ENCODE measurements at places on chromosomes 13 and 19.
A peak's percentile ranks its signal among the peaks of the same experiment; 100 is the strongest.

DNA sequence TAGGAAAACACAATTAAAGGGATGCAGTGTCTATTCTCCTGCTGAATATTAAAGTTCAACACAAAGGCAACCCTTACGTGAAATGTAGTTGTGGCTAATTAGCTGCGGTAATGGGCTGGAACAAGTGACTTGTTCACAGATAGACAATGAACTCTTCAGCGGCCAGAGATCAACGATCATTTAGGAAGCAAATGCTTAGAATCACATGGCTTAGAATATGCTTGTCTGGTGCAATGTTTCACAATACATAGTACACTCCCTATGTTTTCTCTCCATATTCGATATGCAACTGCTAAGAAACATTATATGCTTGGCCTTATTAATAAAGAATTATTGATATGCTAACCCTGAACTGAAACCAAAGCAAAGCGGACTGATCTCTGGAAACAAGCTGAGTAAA is 25.7 kb upstream of the MTUS2 start:
- DNase-seq, result no peak

GRCh38 chr19:7549429-7550148 is 14.1 kb downstream of the PNPLA6 start:
- no peak for DNase-seq

GRCh38 chr19:29380581-29380980 is 145.2 kb upstream of the VSTM2B start:
- DNase-seq, result no peak

- DNase-seq, result peak; percentile 80
These were observed 65.2 kb downstream of the TEX26 start for GRCh38 chr13:30997697-30998096.

- DNase-seq, result no peak
These were observed 229.7 kb downstream of the KCNRG start for GRCh38 chr13:50244713-50245574.

DNA sequence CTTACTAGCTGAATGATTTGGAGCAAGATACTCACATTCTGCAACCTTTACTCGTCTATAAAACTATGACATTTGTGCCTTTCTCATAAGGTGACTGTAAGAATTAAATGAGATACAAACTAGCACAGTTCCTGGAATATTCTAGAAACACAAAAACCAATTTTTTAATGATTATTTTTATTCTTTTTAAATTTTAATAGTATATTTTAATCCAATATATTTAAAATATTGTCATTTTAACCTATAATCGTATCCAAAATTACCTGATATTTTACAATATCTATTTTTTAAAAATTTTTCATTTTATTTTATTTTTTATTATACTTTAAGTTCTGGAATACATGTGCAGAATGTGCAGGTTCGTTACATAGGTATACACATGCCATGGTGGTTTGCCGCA is 238.1 kb downstream of the OLFM4 start:
- no peak for DNase-seq

DNA sequence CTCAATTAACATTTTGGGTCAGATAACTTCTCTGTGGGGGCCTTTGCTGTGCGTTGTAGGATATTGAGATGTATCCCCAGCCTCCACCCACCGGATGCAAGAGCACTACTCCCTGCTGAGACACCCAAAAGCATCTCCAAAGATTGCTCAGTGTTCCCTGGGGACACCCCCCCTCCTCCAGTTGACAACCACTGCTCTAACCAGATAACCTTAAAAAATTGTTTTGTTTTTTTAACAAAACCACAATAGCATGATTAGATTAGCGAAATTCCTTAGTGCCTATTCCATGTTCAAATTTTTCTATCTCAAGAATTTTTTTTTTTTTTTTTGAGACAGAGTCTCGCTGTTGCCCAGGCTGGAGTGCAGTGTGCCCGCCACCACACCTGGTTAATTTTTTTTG is 2.6 kb upstream of the EPN1 start:
- DNase-seq, result no peak

DNA sequence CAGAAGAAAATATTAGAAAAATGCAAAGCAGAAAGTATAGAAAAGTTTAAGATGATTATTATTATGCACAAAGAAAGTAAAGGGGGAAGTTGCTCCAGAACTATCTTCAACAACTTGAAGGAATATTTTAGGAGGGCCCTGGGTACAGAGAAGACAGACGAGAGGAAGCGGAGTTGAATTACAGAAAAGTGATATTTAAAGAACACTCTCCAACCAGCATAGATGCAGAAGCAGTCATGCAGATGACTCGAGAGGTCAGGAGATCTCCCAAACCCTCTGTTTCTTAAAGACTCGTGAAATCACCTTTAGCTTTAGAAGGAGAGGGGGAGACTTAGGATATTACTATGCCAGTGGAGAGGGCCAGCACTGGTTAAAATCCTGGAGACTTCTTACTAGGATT is 8.5 kb upstream of the SHISA2 start:
- no peak for DNase-seq

GRCh38 chr13:97798171-97798821 is 155.2 kb upstream of the IPO5 start:
- DNase-seq, result no peak

- DNase-seq, result no peak
These were observed 1568.4 kb downstream of the SLITRK5 start for GRCh38 chr13:89239361-89240127.

GRCh38 chr19:9797871-9798270 is 21.0 kb downstream of the FBXL12 start:
- DNase-seq, result no peak

DNA sequence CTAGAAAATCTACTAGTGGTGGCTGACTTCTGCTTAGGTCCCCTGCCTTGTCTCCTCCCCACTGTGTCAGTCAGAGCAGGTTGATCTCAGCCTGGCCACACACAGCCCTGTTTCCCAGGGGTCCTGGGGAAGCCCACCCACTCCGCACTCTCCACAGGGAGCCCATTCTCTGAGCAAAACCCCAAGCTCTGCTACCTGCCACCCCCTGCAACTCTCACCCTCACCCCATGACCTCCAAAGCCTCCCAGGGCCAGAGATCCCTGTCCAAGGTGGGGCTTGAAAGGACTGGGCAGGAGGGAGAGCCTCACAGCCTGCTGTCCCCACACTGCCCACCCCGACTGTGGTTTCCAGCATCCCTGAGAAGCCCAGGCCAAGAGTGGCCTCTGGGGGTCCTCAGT is 58.8 kb upstream of the ZNF536 start:
- DNase-seq, result no peak

DNA sequence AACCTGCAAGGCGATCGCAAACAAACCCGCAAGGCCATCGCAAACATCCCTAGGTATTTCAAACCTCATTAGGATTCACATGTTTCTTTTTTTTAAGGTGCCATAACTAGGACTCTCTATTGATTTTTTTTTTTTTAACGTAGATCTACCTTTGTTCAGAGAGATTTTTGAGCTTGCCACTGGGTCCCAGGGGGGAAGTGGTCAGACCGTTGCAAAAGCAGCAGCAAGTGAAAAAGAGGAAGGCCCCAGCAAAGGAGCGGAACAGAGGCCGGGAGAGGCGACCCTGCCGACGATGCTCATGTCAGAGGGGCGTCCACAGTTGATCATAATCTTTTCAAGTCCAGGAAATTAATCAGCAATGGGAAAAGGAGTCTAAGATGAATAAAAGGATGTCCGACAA is 32.7 kb upstream of the FLT1 start:
- DNase-seq, result no peak

DNA sequence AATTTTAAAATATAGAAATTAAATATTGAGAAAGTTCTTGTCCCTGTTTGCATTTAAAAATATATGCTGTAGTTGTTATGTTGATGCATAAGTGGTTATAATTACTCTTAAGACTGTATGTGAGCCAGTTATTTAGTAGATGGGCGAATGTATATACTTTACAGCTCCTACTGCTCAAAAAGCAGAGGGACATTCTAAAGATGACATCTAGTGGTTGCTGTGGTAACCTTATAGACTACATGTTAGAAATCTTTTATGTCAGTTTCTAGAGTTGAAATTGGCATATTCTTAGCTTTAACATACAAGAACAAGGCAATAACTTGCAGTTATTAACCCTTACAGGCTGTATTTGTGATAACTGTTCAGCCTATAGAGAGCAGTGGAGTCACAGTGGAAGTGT is 160.5 kb downstream of the OLFM4 start:
- DNase-seq, result no peak

- no peak for DNase-seq
These were observed 3.8 kb downstream of the ATP12A start for GRCh38 chr13:24683838-24684599.

Measured in DMS79 (cell line).